ENCODE measurements at places on chromosomes 16 and 17.

- no peak for DNase-seq
Observed at GRCh38 chr17:8371786-8372185, 4.7 kb downstream of the KRABD2 start.

GRCh38 chr17:57682701-57683100 is 62.4 kb downstream of the CCDC182 start:
- no peak for DNase-seq

- peak; percentile 59 for DNase-seq
Observed at GRCh38 chr17:34637548-34638525, 58.5 kb downstream of the TMEM132E start.

DNA sequence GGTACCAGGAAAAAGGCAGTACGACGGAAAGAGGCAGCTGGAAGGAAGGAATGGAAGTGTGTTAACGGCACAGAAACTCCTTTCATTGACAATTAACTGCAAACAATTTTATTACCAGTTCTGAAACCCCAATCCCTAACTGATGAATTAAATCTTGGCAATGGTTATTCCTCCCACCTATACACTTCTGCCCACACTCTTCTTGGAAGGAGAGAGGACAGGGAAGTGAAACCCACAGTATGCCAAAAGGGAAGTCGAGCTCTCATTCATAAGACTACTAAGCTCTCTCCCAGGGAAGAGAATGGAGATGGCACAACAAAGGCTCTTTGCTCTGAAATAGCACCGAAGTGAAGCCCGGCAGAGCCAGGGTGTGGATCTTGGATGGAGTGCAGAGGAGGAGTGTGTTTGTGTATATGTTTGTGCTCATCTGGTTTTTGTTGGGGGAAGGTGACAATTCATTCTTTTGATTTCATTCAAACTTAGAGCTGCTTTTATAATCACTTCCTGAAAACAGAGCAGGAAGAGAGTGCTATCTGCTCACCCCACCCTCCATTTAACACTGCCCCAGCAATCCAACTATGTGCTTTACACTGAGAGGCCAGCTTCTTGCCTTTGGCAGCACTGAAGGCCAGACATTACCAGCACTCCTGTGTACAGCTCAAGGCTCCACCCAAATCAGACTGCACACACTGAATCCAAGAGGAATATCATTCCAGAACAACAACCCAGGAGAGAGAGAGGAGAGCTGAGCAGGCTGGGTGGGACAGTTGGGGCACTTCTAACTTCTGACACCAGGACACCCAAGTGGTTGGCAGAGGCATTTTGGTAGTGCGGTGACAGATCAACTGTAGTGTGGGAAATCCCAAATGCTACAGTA is 68.7 kb downstream of the HIC1 start:
- peak; percentile 44 for DNase-seq

- DNase-seq, result no peak
Observed at GRCh38 chr17:77432742-77433141, 292.0 kb downstream of the SEC14L1 start.

- DNase-seq, result no peak
Observed at GRCh38 chr17:66691644-66692420, 143.1 kb upstream of the CACNG5 start.

GRCh38 chr16:58019866-58020538 is 5.6 kb upstream of the MMP15 start:
- DNase-seq, result no peak

DNA sequence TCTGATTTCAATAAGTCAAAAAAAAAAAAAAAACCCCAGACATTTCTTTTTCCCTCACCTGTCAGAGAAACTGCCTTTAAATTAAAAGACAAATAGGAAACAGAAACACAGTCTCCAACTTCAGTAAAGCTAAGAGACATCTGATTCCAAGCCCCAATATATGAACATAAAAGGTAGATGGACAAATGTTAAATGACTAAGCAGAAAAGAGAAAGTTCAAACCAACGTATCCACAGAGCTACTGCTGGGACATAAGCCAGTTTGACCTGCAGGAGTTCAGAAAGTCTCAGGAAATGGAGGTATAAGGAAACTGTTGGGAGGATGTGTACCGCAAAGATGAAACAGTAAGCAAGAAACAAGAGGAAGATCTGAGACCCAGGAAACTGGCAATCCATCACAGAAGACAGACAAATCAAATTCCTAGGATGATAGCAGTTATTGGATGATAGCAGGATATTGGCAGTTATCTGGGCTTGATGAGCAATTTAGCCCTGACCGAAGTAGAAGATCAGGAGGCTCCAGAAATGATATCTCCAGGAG is 135.0 kb downstream of the BRIP1 start:
- DNase-seq, result no peak

DNA sequence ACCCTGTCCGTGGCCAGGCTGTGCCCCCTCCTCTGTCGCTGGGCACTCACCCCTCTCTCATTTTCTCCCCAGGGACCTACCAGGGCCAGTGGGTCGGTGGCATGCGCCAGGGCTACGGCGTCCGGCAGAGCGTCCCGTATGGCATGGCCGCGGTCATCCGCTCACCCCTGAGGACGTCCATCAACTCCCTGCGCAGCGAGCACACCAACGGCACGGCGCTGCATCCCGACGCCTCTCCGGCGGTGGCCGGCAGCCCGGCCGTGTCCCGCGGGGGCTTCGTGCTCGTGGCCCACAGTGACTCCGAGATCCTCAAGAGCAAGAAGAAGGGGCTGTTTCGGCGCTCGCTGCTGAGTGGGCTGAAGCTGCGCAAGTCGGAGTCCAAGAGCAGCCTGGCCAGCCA is 41.9 kb downstream of the JPH3 start:
- no peak for DNase-seq

DNA sequence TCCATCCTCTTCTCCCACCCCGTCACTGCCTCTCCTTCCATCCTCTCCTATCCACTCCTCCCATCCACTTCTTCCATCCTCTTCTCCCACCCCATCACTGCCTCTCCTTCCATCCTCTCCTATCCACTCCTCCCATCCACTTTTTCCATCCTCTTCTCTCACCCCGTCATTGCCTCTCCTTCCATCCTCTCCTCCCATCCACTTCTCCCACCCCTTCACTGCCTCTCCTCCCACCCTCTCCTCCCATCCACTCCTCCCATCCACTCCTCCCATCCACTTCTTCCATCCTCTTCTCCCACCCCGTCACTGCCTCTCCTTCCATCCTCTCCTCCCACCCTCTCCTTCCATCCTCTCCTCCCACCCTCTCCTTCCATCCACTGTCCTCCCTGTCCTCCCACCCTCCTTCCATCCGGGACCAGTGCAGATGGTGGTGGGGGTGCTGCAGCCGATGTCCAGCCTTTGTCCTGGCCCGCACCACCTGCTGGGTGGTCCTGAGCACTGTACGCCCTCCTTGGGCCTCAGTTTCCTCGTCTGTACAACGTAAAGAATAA is 1.1 kb downstream of the WFIKKN1 start:
- no peak for DNase-seq

DNA sequence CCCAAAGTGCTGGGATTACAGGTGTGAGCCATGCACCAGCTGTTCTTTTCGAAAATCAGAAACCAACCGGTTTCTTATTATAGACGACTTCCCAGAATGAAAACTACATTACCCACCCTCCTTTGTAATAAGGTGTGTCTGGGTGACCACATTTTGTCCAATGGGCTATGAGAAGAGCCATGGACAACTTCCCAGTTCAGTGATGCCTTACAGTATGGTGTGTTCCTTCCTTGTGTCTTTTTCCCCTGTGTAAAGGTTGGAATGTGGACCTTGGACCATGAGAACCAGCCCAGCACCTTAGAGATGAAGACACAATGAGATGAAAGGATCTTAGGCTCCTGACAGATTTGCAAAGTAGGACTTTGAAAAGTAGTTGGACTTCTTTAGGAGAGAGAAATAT is 85.0 kb upstream of the ATF7IP2 start:
- DNase-seq, result no peak

GRCh38 chr17:17732444-17732843 is 51.2 kb downstream of the RAI1 start:
- no peak for DNase-seq

DNA sequence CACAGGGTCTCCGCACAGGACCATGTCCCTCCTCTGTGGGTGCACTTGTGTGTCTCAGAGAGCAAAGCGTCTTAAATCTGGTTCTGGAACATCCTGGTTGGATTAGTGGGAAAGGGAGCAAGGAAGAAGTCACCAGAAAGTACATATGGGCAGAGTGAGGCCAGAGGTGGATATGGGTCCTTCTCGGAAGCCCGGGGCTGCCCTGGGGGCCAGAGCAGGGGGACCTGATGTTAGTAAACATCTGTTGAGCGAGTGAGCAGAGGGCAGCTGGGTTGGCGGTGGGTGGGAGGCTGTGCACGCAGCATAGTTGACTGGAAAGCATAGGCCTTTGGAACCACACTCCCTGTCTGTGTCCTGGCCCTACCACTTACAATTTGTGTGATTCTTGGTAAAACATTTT is 22.7 kb downstream of the UNC13D start:
- no peak for DNase-seq

DNA sequence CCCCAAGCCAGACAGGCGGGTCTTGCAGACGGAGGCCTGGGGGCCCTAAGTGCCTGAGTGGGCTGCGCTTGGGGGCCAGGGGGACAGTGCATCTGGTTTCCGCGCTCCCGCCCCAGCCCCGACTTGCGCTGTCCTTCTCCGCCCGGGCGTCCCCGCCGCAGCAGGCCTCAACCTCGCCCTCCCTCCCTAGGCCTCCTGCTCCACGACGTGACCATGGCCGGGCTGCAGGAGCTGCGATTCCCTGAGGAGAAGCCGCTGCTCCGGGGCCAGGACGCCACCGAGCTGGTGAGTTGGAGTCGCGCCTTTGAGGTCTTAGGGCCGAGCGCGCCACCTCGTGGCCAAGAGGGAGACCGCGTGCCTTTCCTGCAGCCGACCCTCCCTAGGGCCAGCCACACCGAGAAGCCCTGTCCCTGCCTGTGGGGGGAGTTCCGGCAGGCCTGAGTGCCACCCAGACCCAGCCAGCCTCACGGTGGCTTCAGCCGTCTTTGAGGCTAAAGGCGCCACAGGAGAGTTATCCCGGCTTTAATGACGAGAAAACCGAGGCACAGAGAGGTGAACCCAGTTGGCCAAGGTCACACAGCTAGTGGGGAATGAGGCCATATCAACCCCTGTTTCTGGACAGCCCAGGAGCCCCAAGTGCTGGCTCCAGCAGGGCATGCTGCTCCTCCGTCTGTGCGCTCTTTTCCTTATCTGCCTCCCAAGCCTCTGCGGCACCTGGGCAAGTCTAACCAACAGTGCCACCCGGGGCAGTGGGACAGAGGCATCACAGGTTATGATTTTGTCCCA is 12.2 kb upstream of the NDRG4 start:
- DNase-seq, result peak; percentile 68

DNA sequence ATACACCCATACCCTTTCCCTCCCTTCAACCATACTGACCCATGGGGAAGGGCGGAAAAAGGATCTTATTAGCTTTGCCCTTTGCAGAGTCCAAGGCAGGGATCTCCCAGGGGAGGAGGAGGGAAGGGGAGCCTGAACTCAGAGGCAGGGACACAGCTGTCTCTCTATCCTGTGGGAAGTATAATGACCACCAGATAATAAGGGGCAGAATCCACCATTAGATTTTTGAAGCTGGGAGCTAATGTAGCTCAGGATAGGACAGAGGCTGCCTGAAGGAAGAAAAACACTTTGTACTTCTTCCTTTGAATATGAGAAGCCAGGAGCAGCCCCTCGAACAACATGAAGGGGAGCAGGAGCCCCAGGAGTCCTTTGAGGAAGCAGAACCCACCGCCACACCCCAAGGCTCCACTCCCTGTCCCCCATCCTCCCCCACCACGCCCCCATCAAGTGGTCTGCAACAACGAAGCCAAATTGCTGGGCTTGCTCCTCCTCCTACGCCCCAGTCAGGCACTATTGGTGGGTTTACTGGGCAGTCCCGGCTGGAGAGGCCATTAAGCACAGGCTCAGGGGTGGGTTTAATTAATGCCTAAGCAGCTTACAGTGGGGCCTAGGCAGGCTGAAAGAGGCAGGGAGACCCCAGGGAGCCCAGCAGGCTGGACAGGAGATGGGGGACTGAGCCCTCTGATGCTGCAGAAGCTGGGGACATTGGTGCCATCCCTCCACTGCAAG is 5.3 kb downstream of the MPP2 start:
- DNase-seq, result no peak

GRCh38 chr16:2038382-2039231 is 9.0 kb downstream of the NTHL1 start:
- no peak for DNase-seq

DNA sequence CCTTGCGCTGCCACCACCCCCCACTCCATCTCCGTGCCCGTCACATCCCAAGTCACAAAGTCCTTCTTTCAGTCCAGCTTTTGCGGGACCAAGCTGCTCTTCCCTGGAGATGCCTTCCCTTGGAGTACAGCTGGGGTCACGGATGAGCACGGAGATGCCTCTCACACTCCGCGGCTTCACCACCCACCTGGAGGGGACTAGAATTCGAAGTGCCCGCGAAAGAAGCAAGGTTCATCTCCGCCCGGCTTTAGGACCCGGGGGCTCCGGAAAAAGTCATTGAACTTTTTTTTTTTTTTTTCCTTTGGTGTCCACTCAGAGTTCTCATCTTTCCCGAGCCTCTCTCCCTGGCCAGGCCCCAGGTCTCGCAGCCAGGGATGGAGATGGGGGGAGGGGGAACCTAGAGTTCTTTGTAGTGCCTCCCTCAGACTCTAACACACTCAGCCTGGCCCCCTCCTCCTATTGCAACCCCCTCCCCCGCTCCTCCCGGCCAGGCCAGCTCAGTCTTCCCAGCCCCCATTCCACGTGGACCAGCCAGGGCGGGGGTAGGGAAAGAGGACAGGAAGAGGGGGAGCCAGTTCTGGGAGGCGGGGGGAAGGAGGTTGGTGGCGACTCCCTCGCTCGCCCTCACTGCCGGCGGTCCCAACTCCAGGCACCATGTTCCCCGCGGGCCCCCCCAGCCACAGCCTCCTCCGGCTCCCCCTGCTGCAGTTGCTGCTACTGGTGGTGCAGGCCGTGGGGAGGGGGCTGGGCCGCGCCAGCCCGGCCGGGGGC is at the start of gene FKBP10:
FKBP10 (plus strand) TSS at position 624 of the 771 bp plus-strand sequence; CDS start at position 655, 31 bp downstream.
- DNase-seq, result peak; percentile 95

- no peak for DNase-seq
Observed at GRCh38 chr17:61349350-61349749, 50.3 kb upstream of the TBX2 start.

- no peak for DNase-seq
Observed at GRCh38 chr17:82843904-82844680, 4.3 kb upstream of the ZNF750 start.

GRCh38 chr17:733743-734142 is 1.3 kb downstream of the TLCD3A start:
- DNase-seq, result no peak

- DNase-seq, result no peak
Observed at GRCh38 chr17:30947796-30948195, 23.0 kb upstream of the RNF135 start.

DNA sequence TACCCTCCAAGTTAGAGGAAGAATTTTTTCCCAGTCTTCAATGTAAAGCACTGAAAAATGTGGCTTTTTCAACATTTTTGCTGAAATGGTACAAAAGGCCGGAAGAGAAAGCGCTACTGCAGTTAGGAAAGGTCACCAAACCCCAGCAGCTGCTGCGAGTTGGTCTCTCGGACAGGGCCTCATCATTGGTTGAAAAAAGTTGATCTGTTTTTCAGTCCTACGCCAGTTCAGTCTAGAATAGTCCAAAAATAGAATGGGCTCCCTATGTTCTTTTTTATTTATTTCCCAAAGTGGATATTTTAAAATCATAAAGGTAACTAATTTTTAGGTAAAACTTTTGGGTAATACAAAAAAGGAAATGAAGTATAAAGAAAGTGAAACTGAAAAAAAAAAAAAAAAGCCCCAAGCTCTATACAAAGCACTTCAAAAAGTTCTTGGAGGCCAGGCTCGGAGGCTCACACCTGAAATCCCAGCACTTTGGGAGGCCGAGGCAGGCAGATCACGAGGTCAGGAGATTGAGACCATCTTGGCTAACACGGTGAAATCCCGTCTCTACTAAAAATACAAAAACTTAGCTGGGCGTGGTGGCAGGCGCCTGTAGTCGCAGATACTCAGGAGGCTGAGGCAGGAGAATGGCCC is 17.4 kb downstream of the ADAP2 start:
- no peak for DNase-seq

- no peak for DNase-seq
Observed at GRCh38 chr16:6891496-6891895, 441.1 kb upstream of the RBFOX1 start.
